ENCODE measurements at places on chromosomes 4 and X.

DNA sequence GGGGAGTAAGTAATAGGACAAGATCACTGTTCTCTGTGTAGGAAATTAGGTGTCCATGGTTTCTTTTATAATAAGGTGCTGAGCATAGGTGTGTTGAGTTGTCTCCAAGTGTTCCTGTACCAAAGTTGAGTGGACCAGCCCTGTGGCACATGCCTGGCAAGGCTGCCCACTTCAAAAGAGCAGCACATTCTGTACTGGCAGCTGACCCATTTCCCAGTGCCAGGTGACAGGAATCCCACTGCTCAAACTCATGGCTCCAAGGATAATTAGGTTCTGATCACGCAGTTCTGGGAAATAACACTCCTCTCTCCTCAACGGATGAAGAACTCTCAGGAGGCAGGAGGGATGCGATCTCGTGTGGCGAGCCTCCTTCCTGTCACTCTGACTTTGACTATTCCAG, 12.8 kb upstream of the LGI2 start:
- DNase-seq: no peak

DNA sequence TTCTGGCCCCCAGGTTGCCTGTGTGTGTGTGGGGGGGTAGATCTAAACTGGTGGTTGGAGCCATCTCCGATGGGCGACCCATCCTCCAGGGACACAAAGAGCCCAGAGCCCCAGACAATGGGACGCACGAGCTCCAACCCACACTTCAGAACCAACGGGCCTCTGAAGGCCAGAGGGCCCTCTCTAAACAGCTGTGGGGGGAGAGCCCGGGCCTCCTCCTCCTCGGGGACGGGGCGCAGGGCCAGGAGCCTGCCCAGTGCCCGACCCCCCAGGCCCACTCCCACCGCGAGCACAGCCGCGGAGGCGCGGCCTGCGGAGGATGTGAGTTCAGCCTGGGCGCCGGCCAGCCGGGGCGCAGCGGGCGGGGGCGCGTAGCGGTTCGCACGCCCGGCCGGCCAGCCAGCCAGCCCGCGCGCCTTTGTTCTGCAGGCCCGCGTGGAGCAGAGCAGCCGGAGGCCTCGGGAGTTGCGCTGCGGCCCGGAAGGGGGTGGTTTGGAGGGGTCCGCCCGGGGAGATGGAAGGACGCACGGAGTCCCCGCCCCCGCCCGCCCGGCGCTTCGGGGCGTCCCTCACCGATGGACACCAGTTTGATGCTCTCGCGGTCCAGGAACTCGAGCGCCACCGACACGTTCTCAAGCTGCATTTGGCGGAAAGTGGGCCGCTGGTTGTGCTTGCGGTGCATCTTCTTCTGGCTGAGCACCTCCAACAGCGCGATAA, 4.0 kb downstream of the FLNA start:
- no peak for DNase-seq

GRCh38 chrX:9966775-9967408, at the start of gene CLDN34:
CLDN34 (plus strand) TSS chrX:9967358; CDS start chrX:9967358, 0 bp downstream.
- no peak for DNase-seq

DNA sequence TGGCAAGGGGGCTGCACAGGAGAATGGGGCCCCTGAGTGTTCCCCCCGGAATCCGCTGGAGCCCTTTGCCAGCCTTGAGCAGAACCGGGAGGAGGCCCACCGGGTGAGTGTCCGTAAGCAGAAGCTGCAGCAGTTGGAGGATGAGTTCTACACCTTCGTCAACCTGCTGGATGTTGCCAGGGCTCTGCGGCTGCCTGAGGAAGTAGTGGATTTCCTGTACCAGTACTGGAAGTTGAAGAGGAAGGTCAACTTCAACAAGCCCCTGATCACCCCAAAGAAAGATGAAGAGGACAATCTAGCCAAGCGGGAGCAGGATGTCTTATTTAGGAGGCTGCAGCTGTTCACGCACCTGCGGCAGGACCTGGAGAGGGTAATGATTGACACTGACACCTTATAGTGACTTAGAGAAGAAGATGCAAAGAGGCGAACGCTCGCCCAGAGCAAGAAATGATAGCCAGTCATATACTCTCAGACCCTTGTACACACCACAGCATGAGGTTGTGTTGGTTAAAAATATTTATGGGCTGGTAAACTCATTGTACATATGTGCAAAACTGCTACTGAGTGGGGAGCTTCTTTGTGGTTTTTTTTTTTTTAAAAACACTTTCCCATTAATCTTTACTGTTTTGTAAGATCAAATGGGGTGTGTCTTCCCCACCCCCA, 52.5 kb downstream of the JADE1 start:
- DNase-seq: no peak

DNA sequence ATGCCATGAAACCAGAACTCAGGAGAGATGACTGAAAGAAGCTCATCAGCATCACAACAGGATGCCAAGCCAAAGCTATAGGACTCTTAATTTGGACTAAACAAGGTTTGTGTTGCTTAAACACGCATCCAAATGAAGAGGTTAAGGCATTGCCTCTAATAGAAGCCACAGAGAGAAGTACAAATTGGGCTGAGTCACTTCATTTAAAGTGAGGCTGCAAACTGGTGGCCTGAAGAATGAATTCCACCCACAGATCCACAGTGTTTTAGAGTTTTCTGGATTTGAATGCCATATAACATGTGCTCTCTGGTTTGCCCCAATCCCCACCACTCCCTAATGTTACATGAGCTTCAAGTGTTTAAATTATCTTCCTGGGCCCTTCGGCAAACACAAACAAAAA, 103.5 kb downstream of the FIP1L1 start:
- no peak for DNase-seq

- DNase-seq: no peak
Observed at GRCh38 chrX:44178274-44179053, 165.0 kb downstream of the EFHC2 start.

GRCh38 chr4:100095729-100096595, 94.3 kb downstream of the DDIT4L start:
- no peak for DNase-seq

GRCh38 chr4:1058997-1059665, 47.7 kb downstream of the FGFRL1 start:
- DNase-seq: no peak

DNA sequence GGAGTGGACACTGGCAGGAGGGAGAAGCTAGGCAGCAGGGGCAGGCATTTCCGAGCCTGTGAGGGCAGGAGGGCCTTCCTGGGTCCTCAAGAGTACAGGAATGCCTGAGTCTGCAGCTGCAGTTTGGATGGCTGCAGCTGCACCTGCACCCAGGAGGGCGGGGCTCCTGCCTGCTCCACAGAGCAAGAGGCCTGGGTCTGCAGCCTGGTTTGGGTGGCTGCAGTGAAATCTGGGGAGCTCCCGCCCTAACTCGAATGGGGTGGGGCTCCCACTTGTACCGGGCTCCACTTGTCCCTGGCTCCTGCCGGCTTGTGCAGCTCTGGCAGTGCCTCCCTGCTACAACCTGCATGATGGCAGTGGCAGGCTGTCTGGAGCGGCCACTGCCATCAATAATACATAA, 436.0 kb downstream of the ARHGAP24 start:
- DNase-seq: no peak

DNA sequence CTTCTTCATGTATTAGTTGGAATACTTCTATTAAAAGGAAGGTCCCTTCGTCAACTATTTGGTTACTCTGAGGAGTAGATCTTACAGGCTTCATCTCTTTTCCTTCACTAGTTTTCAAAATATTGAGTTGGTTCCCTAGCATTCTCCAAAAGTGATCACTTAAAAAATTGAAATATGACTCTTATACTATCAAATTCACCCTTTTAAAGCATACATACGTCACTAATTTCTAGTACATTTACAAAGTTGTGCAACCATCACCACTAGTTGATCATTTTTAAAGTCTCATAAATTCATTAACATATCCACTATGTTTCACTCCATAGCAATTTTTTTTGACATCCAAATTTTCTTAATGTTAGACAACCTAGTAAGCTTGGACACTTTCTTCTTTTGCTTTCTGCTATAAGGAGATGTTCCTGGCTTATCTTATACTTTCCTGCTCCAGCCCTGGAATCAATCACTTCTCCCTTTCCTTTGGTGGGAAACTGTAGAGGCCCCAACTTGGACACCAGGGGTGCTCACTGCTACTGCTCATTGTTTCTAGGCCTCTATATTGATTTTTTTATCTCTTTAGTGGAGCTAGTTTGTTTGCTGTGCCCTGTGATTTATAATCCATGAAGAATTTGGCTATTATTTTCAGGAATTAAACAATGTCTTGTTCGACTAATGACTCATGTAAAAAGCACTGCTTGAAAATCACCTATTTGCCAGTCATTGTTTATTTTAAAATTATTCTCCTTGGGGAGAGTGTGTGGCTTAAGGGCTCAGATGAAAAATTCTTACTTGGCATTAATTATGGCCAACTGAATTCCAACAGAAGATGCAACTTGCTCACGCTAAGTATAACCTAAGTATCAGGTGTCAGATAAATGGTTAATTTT, 4.0 kb upstream of the ZFX start:
- no peak for DNase-seq

GRCh38 chrX:20235755-20236154, 31.0 kb downstream of the RPS6KA3 start:
- DNase-seq: no peak
